ENCODE measurements at places on chromosomes 16 and 17. TPM values are rescaled to one million over a fixed set of nuclear protein-coding genes. Genes with fewer than 3 reads are reported as not detected.

Gene MLKL
- 35.3 TPM for total RNA-seq

- DNase-seq: no peak
These were observed 107.2 kb downstream of the USP32 start for GRCh38 chr17:60284709-60285108.

DNA sequence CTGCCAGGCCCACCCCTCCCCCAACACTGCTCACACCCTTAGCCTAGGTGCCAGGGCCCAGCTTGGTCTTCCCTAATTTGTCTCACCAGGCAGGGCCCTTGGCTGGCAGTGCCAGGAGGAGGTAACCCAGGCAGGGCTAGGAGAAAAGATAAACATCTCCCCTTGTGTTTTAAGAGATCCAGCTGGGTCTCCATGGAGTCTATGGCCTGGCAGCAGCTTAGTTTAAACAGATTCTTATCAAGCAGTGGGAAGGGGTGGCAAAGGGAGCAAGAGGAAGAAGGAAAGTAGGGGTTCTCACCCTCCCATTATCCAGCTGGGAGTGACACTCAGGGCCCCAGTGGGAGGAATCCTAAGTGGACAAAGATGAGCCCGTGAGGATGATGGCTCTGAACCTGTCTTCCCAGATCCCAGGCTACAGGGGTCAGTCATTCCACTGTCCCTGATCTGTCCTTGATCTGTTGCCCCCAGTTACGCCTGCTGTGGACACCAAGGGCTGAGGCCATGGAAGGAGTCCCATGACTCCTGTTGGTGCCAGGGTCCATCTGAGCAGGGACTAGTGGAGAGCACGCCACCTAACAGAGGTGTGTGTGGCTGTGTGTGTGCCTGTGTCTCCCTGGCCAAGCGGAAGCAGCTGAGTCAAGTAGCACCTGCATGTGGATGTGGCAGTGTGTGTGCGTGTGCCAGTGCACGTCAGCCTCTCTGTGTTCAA is 47.4 kb upstream of the MEIOC start:
- DNase-seq: no peak

GRCh38 chr16:10097271-10097670 is 85.0 kb downstream of the GRIN2A start:
- DNase-seq: no peak

- peak; percentile 3 for DNase-seq
These were observed 139.5 kb downstream of the BCAS3 start for GRCh38 chr17:60817192-60817591.
